Sigmoid colon (tissue), 7 donors: ENCODE measurements at places on chromosomes 2 and 18.

DNA sequence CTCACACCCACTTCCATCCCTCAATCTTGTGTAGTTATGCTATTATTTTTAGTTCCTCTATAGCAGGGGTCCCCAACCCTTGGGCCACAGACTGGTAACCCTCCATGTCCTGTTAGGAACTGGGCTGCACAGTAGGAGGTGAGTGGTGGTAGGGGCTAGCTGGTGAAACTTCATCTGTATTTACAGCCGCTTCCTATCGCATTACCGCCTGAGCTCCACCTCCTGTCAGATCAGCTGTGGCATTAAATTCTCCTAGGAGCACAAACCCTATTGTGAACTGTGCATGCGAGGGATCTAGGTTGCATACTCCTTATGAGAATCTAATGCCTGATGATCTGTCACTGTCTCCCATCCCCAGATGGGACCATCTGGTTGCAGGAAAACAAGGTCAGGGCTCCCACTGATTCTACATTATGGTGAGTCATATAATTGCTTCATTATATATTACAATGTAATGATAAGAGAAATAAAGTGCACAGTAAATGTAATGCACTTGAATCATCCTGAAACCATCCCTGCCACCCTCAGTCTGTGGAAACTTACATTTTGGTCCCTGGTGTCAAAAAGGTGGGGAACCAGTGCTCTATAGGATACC lies 1.6 kb upstream of the RAB11FIP5 start:
- no peak for DNase-seq

DNA sequence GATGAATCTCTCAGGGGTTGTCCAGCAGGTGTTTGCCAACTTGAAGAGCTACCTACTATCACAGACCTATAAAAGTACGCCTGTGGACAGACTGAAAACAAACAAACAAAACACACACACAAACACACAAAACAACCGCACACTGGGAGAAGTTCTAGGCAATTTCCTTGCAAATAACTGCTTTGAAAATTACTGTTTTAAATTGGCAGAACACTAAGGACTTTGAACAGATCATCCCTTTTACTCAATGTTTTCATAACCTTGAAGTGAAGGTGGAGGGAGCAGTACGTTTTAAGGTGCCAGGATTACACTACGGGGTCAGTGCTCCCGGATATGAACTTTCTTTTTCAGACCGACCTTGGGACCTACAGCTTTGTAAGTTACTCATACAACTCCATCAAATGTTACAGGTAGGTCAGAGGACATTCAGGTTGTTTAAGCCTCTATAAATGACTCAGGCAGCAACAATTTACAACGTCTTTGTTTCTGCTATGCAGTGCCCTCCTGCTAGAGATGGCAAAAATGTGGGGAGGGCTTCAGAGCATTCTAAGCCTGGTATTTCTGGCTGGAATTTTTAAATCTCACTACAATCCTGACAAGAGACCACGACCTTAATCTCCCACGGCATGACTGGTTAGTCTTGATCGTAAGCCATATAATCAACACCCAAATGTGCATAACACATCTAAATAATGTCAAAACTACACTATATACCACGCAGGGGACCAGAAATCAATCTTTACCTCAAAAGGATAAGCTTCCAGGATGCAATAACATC lies 1.4 kb upstream of the SLC20A1 start:
- no peak for DNase-seq

DNA sequence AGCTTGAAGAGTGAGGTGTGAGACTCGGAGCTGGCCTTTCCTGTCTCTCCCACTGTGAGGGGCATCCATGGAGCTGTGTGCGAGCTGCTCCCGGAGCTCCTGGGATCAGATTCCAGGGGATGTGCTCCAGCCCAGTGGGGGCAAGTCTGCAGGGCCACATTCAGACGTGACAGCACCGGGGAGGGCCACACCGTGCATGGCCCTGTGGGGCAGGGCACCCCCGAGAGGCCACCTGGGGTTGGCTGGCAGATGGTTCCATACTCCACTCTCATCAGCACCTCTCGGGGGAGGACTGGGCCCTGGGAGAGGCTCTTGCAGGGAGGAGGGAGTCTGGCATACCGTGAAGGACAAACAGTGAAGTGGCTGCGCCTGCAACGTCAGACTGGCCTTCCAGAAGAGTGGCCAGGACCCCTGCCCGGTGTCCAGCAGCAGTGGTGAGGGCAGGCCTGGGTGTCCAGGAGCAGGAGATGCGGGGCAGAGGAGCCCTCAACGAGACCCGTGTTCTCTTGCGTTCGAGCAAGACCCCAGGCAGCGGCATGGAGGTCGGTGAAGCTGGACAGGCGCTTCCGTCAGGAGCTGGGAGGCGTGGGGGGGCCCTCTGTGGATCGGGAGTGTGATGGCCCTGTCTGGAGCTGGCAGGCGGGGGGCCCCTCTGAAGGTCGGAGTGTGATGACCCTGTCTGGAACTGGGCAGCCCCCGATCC lies 84.3 kb downstream of the ASB1 start:
- DNase-seq = peak; percentile 47

DNA sequence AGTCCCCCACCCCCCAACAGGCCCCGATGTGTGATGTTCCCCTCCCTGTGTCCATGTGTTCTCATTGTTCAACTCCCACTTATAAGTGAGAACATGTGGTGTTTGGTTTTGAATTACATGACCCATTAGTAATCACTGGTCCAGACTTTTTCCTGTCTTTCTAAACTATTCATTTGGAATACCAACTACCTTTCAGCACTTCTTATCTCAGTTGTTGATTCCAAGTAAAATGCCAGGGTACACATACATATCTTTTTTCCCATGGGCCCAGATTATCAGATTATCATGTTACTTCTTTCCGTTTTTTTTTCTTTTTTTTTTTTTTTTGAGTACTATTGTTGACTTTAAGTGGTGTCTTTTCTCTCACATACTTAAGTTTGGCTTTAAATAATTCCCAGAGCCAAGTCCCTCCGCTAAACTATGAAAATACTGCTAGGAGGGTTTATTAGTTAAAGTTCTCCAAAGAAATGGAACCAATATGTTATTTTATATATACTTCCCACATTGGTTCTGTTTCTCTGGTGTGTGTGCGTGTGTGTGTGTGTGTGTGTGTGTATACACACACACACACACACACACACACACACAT lies 389.3 kb downstream of the IRS1 start:
- no peak for DNase-seq

DNA sequence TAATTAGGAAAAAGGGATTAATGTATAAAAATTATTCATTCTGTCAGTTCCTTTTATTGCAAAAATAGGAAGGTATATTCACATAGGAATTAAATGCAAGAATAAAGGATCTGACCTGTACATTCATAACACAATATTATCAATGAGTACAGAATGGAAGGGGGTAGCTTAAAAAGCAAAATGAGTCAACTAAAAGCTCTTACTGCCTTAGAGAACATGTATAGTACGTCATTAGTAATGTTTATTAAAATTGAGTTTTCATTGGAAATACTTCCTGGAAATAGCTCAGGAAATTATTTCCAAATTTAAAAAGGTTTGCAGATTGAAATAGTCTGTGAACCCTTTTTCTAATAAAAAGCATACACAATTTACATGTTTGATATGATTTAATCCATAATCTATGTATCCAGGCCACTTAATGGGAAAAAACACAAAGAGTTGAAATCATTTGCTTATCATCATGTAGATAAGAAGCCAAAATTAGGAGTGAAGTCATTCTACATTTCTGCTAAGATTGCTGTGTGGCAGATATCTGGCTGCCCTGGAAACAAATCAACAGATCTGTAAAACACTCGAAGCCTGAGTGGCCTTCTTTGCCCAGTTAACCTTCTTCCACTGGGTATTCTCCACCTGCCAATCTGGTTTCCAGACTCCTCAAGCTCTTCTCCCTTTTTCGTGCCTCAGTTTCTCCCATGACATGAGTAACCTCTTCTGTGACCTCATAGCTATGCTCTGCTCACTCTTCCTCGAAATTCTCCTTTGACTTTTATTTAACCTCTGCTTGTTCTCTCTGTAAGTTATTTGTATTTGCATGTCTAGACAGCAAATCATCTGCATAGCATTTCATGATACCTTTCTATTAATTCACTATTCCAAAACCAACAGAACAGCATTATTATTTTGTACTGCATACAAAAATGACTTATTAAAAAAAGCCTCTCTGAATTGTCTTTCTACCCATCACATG lies 181.2 kb upstream of the REV1 start:
- DNase-seq = no peak

DNA sequence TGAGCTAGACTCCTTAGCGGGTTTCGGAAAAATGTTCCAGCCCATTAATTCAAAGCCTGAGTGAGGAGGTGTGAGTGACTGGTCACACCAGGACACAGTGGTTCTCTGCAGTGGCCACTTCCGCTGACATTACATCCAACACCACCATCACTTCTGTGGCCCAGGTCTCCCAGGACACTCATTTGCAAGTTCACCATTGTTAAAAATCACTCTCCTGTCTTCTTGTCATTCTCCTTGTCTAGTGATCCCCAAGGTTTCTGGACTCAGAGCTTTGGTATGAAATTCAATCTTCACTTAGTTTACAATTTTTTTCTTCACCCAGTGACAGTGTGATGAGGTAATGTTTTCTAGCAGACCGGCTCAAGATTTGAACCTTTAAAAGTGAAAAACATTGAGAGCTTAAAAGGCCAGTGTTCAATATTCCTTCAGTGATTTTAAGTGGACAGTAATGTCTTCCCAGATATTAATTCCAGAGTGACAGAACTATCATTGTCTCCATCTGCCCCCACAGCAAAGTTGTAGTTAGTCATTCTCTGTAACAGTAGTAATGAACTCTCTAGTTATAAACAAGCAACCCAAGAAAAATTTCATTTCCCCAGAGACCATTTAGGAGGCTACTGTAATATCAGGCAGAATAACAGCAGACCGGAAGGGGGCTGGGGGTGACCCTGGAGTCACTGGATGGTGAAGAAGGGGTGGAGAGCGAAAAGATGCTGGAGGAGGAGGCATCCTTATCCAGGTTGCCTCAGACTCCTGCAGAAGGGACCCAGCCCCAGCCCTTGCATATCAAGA lies 164.9 kb downstream of the GFPT1 start:
- DNase-seq = no peak

- DNase-seq = no peak
Observed at GRCh38 chr18:28607991-28608390, 431.1 kb upstream of the CDH2 start.

GRCh38 chr2:74671479-74671878 lies 17.4 kb downstream of the SEMA4F start:
- DNase-seq = no peak

DNA sequence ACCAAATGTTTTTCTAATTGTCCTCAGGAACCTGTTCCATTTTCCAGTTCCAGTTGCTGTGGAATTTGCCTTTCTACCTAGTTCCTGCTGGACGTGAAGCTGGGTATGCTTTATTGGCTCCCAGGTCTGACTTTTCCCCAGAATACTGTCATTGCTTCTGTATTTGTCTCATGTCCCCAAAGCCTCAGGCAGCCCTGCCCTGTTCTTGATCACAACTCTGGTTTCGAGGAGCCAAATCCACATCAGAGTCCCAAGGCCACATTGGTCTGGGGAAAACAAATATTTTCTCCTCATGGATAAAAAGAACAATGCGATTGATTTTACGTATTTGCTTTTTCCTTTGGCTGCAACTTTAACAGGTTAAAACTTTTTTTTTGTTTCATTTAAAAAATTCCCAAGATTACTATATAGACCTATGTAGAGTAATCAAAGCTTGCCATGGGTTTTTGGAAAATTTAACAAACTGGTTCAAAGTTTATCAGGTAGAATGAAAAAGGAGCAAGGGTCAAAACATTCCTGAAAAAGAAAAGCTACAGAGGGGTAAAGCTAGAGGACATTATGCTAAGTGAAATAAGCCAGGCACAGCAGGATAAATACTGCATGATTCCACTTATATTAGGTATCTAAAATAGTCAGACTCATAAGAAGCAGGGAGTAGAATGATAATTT lies 85.2 kb downstream of the MDH1 start:
- DNase-seq = no peak

- DNase-seq = no peak
Observed at GRCh38 chr18:23878336-23878900, 136.1 kb upstream of the TTC39C start.

GRCh38 chr2:8609357-8609811 lies 72.5 kb upstream of the ID2 start:
- DNase-seq = no peak

GRCh38 chr18:62523255-62523588 lies 397 bp downstream of the ZCCHC2 start:
- DNase-seq = no peak

DNA sequence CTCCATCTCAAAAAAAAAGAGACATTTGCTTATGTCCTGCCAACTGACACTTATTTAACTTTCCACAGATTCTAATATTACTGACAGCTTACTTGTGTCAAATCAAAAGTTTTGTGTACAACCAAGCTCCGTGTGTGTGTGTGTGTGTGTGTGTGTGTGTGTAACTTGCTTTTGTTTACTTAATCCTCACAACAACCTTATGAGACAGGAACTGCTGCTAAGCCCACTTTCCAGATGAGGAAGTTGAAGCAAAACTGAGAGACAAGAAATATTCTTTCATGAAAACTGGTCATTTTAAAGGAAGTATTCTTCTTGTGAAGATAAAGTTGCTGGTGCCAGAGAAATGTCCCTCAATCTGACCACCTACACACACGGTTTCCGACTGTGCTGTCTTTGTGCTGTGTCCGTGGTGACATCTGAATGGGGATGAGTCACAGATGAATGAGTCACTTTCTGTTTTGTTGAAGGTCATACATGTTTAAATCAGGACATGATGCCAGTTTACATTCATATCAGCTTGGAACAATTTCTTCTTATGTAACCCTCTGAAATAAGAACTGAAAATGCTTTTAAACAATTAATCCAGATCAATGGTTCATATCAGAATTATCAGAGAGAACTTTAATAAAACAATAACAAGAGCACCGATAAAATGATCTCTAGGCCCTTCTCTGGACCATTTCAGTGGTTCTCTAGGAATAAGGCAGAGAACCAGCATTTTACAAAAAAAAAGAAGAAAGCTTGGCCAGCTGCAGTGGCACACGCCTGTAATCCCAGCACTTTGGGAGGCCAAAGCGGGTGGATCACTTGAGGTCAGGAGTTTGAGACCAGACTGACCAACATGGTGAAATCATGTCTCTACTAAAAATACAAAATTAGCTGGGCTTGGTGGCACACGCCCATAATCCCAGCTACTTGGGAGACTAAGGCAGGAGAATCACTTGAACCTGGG lies 95.5 kb downstream of the THNSL2 start:
- DNase-seq = no peak

- DNase-seq = peak; percentile 61
Observed at GRCh38 chr2:143936848-143937722, 582.8 kb downstream of the ZEB2 start.

- peak; percentile 82 for DNase-seq
Observed at GRCh38 chr2:109382951-109383350, 230.8 kb downstream of the SEPTIN10 start.

DNA sequence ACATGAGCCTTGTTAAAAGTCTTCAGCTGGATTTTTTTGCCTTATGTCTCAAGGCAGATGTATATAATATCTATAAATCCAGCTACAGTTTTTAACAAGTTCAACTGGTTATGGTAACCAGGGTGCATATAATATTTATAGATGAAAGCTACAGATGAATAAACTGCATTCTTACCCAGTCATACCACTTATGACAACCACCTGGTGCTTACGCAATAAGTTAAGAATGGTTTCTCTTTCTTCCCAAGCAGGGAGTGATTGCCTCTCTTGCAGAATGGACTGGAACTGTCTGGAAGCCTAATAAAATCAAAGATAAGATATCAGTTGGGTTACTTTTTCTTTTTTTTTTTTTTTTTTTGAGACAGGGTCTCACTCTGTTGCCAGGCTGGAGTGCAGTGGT lies 19.6 kb downstream of the DHX57 start:
- no peak for DNase-seq
